ENCODE measurements at places on chromosomes 1 and 21.

DNA sequence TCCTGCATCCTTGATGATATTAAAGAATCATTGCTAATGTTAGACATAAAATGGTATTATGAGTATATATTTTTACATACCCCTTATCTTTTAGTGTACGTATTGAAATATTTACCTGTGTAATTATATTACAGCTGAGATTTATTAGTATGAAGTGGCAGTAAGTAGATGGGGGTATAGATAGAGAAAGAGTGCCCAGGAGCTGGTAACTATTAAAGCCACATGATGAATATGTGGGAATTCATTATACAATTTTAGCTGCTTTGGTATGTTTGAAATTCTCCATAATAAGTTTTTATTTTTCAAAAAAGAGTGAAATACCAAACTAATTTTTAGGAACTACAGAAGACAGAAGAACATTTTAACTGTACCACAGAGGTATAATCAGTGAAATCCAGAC, 339.0 kb downstream of the PLPP3 start:
- no peak for DNase-seq

GRCh38 chr1:44808938-44809917, 905 bp downstream of the BTBD19 start:
- DNase-seq: no peak

GRCh38 chr1:161705537-161705936, 1.5 kb upstream of the FCRLA start:
- DNase-seq: no peak

GRCh38 chr1:228366866-228367741, 39.5 kb downstream of the TRIM11 start:
- DNase-seq: no peak

DNA sequence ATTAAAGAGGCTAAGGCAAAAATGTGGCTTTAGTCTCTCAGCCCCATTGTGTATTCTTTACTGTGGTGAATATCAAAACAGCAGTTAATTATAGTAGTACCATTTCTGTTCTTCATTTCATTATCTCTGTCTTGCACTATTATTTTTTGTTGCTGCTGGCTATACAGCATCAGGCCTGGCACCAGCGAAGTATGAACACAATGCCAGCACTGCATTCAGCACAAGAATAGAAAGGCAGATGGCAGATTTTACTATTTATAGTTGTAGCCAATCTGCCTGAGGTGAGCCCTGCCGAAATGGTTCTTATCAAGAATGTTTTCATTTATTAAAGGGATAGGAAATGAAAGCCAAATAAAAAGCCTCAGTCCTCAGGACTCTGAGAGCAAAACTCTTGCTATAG, 72.1 kb downstream of the GPR52 start:
- DNase-seq: no peak

GRCh38 chr1:41490911-41491310, 6.4 kb upstream of the EDN2 start:
- DNase-seq: no peak

DNA sequence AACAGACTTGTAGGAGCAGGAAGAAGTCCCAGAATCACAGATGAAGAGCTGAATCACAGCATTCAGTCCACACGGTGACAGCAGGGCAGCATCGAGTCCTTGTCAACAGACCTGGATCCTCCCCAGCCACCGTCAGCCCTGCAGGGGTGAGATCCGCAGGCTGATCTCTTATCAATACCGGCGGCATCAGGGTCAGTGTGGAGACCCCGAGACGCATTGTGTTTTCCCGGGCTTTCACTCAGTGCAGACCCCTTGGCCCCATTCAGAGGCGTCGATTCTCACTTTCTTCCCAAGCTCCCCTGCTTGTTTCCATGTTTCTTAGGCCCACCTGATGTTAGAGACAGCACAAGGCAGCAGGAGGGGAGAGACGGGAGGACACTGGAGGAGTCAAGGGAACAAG, 609.6 kb downstream of the PTPRU start:
- no peak for DNase-seq

DNA sequence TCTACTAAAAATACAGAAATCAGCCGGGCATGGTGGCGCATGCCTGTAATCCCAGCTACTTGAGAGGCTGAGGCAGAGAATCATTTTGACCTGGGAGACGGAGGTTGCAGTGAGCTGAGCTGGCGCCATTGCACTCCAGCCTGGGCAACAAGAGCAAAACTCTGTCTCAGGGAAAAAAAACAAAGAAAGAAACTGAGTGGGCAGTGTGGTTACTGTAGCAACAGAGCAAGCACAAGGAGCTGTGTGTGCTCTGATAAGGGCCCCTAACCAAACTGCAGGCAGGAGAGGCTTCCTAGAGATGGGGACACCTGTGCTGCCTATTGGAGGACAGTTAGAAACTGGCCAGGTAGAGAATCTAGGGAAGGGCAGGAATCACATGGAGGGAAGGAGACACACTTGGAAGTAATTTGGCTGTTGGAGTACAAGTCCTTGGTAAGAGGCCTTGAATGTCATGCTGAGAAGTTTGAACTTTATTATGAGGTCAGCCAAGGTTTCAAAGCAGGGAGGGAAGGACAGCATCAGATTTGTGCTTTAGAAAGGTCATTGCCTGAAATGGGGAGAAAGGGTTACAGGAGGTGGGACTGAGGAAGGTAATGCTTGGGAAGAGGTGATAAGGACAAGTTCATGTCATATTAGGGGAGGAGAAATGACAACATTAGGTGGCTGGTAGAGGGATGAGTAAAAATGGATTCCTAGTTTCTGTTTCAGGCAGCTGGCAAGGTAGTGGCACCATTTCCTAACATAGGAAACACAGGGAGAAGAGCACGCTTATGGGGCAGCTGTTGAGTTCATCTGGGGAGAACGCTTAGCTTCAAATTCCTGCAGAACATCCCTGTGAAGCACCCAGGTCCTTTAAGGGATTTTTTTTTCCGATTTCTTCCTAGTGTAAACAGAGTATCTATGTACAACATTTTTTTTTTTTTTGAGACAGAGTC, 69.2 kb upstream of the ARTN start:
- DNase-seq: no peak

DNA sequence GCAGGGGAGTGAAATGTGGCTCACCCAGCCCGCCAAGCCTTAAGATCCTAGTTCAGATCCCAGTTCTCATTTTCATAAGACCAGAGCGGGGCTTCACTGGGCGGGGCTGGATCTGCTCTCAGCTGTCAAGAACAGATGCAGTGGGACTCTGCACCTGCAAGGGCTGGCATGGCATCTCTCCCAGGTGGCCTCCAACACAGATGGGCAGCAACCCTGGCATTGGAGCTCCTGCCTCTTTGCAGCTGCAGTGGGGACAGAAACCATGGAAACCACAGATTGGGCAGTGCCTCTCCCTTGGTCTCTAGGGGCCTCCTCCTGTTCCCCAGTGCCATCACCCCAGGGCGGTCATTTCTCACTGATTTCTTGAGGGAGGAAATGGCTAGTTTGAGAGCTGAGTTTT, 267.7 kb downstream of the PRDM2 start:
- DNase-seq: no peak

DNA sequence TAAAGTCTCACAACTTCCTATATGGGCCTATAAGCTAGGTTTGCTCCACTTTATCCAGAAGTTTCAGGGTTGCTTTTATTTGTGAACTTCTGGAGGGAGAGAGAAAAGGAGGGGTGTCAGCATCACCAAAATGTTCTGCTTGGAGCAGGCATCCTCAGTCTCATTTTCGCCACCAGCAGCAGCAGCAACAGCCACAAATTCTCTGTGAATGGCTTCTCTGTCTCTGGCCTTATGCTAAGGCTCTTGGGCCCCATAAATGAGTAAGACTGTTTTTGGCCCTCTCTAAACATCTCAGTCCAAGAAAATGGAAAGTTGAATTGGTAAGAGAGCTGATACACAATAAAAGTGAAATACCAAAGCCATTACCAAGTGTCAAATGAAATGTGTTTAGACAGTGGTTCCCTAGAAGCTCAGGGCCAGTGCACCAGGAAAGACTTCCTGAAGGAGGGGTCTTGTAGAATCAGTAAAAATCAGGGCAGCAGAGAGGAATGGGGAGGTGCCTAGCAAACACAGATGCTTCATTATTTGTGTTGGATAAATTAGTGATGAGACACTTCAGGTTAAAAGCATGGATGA, 53.0 kb upstream of the SPATA6 start:
- no peak for DNase-seq

DNA sequence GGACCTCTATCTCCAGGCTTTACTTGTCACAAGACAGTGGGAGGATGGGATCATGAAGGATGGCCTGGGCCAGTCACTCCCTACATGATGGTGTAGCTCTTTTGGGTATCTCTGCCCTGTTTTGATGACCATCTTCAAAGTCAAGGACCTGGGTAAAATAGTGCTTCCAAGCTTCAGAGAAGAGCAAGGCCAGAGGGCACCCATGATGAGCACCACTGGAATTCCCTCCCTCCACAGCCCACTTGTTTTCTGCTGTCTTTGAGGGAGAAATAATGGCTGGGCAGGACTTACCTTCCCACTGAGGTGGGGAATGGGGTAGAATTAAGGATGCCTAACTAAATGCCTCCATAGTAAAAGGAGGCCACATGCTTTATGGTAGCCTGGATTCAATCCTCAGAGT, 165.7 kb downstream of the DHRS3 start:
- DNase-seq: no peak

Measured in HuH-7.5 (cell line).